ENCODE measurements at places on chromosomes 13 and 19.

GRCh38 chr13:74097116-74097515 is 37.1 kb downstream of the KLF12 start:
- DNase-seq, result no peak

- DNase-seq, result no peak
Measured at GRCh38 chr19:34089566-34089965, 82.7 kb upstream of the LSM14A start.

DNA sequence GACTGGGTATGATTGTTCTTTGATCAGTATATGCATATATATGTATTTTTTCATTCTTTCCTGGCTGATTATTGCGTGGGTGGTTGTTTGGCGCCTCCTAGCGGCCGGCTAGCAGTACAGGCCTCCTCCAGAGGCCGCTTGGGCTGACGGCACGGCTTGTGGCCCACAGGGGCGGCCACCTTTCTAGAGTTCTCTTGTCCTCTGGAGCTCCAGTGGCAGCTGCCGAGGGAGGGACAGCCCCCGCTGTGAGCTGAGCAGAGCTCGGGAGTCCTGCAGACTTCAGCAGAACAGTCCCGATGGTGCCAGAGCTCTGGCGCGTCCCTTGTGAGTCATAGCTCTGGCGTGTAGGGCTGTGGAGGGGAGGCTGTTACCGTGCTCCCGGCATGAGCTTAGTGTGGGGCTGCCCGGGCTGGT is 22.5 kb upstream of the ZNF429 start:
- DNase-seq, result peak; percentile 76

DNA sequence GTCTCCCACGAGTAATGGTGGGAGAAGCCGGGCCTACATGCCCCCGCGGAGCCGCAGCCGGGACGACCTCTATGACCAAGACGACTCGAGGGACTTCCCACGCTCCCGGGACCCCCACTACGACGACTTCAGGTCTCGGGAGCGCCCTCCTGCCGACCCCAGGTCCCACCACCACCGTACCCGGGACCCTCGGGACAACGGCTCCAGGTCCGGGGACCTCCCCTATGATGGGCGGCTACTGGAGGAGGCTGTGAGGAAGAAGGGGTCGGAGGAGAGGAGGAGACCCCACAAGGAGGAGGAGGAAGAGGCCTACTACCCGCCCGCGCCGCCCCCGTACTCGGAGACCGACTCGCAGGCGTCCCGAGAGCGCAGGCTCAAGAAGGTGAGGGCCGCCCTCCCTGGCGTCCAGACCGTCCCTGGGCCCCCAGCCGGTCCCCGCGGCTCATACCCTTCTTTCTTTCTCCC is 1.4 kb upstream of the USF2 start:
- peak; percentile 60 for DNase-seq

Data from stimulated activated CD4-positive, alpha-beta T cell treated with anti-CD3 and anti-CD28 coated beads, Interleukin-15, amount 100 ng/mL, for 24 hours (primary cell).